GM18507 (cell line): ENCODE measurements at places on chromosomes 13 and 19.

DNA sequence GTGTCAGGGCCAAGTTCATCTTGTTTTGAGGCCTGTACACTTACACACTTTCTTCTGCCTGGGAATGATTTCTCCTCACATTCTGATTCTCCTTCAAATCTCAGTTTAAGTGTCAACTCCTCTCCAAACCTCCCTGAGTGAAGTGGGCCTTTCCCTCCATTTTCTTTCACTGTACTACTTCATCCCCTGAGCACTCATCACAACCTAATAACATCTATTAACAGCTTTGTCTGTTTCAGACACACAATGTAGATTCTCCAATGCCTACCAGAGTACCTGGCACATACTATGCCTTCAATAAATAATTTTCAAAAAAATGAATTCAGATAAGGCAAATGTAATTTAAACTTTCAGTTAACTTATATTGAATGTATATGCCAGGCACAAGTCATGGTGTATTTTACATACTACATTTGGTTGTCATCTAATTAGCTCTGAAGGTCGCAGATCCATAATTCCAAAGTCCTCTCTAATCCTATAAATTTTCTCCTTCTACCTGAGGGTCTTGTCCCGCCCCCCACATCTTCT, 357 bp upstream of the COG6 start:
- no peak for DNase-seq

GRCh38 chr19:47129579-47129978, 1.1 kb upstream of the SAE1 start:
- DNase-seq, result no peak

- no peak for DNase-seq
Observed at GRCh38 chr19:20472854-20473253, 92.7 kb downstream of the ZNF737 start.

GRCh38 chr19:2775556-2776430, 7.3 kb downstream of the SGTA start:
- peak; percentile 33 for DNase-seq
